ENCODE measurements at places on chromosomes 16 and 17.

GRCh38 chr17:43839670-43840108 is 6.7 kb upstream of the MPP3 start:
- DNase-seq: no peak

- no peak for DNase-seq
Measured at GRCh38 chr17:40598619-40599467, 33.6 kb upstream of the CCR7 start.

GRCh38 chr16:9663588-9663987 is 518.6 kb downstream of the GRIN2A start:
- DNase-seq: no peak

GRCh38 chr17:43378766-43379165 is 20.0 kb upstream of the ARL4D start:
- DNase-seq: no peak

GRCh38 chr17:41589301-41589700 is 2.6 kb upstream of the KRT14 start:
- no peak for DNase-seq

DNA sequence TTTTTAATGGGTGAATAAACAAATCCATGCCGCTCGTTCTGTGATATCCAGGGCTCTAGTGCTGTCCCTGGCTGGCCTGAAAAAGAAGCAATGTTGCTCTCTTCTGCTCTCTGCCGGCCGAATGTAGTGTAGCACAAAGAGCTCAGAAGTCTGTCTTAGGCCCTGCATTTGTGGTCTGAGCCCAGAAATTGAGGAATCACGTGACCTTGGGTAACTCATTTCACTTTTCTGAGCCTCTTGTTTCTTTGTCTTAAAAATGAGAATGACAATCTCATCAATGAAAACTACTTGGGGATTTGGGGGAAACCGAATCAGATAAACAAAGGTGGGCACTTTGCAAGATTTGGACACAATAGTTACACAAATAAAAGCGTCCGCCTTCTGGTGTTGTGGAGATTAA is 381.6 kb upstream of the ASIC2 start:
- DNase-seq: peak; percentile 77

DNA sequence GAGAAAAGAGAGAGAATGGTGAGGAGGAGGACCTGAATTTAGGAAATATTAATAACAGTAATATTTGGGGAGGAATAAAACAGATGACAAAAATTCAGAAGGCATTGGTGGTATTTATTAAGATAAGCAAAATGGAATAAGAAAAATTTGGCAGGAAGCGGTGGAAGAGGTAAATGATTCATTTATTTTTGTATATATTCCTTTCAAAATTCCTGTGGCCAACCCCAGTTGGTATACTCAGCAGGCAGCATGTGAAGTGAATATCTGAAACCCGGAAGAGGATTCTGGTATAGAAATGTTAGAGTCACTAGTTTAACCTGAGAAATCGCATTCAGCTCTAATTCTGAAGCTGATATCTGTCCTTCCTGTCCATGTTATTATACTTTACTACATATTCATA is 792.0 kb downstream of the KCNJ2 start:
- no peak for DNase-seq

DNA sequence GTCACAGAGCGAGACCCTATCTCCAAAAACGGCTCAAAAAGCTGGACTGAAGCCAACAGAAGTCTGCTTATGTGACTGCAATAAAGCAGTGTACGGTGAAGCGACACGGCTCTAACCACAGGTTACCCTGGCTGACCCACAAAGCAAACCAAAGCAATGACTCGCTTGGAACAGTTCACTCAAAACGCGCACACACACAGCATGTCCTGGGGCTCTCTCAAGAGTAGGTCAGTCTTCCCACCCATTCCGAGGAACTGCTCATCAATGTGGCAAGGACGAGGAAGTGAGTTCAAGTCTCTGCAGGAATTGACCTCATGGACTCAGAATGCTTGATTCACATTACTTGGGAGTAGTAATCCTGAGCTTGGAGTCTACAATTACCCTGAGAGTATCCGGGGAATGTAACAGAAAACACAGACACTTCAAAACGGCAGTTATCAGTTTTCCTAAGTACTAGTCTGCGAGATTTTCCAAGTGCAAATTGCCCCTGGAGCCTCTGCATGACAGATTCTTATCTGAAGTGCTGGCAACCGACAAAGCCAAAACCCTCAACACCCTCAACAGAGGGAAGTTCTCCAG is 25.4 kb downstream of the PELP1 start:
- DNase-seq: no peak

GRCh38 chr16:52548261-52549010 is 1.5 kb upstream of the TOX3 start:
- DNase-seq: no peak

DNA sequence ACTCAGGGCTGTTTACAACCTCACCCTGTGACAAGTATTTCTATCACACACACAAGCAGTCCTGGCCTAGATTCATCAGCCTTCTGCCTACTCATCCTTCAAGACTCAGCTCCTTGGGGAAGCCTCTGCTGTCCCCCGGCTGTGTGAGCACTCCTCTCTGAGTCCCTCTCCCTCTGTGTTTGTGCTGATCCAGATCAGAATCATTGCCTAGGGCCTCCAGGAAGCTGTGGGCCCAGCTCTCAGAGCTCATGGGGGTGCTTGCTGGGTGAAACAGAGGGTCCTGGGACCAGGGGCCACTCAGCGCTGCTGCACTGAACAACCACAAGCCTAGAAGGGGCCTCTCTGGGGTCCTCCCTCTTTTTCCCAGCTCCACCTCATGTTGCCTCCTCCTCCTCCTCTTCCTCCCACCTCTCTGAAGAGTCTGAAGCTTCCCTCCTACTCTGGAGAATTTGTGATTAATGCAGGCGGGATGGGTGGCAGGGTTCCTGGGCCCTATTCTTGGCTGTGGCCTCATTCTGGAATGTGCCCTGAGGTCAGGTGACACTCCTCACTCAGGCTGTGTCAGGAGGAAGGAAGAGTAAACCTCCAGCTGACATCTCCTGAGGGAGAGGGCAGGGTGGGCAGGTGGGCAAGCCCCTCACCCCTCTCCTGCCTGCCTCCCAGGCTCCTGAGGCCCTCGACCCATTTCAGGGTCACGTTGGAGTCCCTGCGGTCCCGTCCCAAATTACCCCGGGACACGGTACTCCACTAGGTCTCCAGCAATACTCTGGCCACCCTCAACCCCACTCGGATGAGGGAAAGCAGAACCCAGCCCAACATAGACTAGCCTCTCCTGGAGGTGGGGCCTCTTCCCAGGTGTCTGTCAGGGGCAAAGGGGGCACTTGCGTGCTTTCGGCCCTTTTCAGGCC is 10.1 kb downstream of the WFIKKN2 start:
- DNase-seq: no peak
